ENCODE measurements at places on chromosomes 16 and 17.

- DNase-seq = no peak
These were observed 665.9 kb upstream of the SALL1 start for GRCh38 chr16:51816929-51817328.

GRCh38 chr17:40617678-40618240 is 29.9 kb downstream of the SMARCE1 start:
- no peak for DNase-seq

- no peak for DNase-seq
These were observed at the start of gene EVPL for GRCh38 chr17:76027159-76027839. Gene EVPL (minus strand): TSS chr17:76027306. CDS start chr17:76027198, 108 bp downstream.

DNA sequence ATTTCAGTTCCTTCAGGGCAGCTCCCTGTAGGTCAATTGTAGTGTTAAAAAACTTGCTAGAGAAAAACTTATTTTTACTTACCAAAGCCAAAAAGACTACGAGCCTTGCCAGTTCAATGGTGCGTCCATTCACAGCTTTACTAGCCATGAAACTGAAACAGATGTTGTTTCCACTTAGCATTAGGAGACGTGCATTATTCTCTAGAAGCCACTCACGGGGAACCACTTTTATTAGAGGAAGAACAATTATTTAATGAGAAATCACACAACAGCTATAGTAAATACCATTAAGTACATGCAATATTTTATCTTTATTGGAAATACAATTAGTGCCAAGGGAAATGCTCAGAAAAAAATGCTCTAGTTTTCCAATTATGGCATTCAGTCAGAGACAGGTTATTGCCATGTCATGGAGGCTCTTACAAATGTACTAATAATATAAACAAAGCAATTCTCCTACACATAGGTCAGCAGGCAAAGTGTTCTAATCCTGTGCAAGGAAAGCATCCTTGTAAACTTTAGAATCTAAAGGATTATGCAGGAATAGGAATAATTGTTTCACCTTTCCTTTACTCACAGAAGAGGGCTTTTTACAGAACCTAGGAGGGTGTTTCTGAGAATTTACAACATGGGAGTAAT is 17.4 kb downstream of the LASP1NB start:
- no peak for DNase-seq

GRCh38 chr16:27818246-27818645 is 245.3 kb downstream of the GSG1L start:
- no peak for DNase-seq

Data from naive B cell (primary cell).